HCT116 (cell line): ENCODE measurements at places on chromosomes 7 and 10. TPM values are rescaled to one million over a fixed set of nuclear protein-coding genes. Genes with fewer than 3 reads are reported as not detected.

Gene SH2B2
- total RNA-seq = 11.8 TPM

Gene GPRIN2
- 1.7 TPM for total RNA-seq

Gene FOXP2
- 2.5 TPM for total RNA-seq

Gene PRKG1
- 1.4 TPM for total RNA-seq

Gene GSTO2
- 115 TPM for total RNA-seq

Gene VOPP1
- 30.3 TPM for total RNA-seq

Gene PNLIPRP2
- 1.1 TPM for total RNA-seq

Gene MYO1G
- 0.74 TPM for total RNA-seq

Gene IMPDH1
- 98.2 TPM for total RNA-seq

Gene LLCFC1
- total RNA-seq = not detected

Gene ANKRD61
- total RNA-seq = 0.17 TPM

Gene RNF32
- 3.4 TPM for total RNA-seq

Gene STEAP4
- 0.15 TPM for total RNA-seq

Gene NUPR2
- total RNA-seq = not detected

Gene MMP21
- not detected for total RNA-seq

Gene ZNF503
- 30.4 TPM for total RNA-seq

Gene IMMP2L
- total RNA-seq = 21.1 TPM

Gene VSTM2A
- total RNA-seq = not detected

Gene CFAP58
- total RNA-seq = 0.91 TPM

Gene KAZALD1
- 16.0 TPM for total RNA-seq

Gene GDF2
- total RNA-seq = not detected

Gene STAG3
- total RNA-seq = 1.2 TPM

Gene IFT22
- total RNA-seq = 27.2 TPM

Gene CPN1
- total RNA-seq = 0.12 TPM

Gene OIT3
- not detected for total RNA-seq

Gene GPR22
- not detected for total RNA-seq

Gene CYP26C1
- total RNA-seq = 0.07 TPM

Gene NUTM2E
- 0.15 TPM for total RNA-seq

Gene ACTL6B
- total RNA-seq = not detected

Gene AMZ1
- not detected for total RNA-seq

Gene CPEB3
- 3.0 TPM for total RNA-seq

Gene TMEM196
- not detected for total RNA-seq

Gene ZPBP
- not detected for total RNA-seq

Gene TFR2
- 11.8 TPM for total RNA-seq

Gene TEX47
- total RNA-seq = not detected

Gene NRBF2
- 20.2 TPM for total RNA-seq

Gene GPR26
- total RNA-seq = not detected

Gene COL13A1
- 5.9 TPM for total RNA-seq

Gene GNGT1
- 0.91 TPM for total RNA-seq

Gene VGF
- 43.2 TPM for total RNA-seq

Gene ACTR1A
- total RNA-seq = 94.2 TPM

Gene MINDY4
- 6.1 TPM for total RNA-seq

Gene FAM24B
- 6.8 TPM for total RNA-seq

Gene CLRN3
- 0.39 TPM for total RNA-seq

Gene ALOX5
- 6.1 TPM for total RNA-seq

Gene UNC5B
- total RNA-seq = 22.0 TPM

Gene SFTPA1
- 6.5 TPM for total RNA-seq

Gene TMEM213
- total RNA-seq = not detected

Gene TSPAN33
- 22.2 TPM for total RNA-seq

Gene PON3
- 2.6 TPM for total RNA-seq

Gene ADRB1
- 0.89 TPM for total RNA-seq

Gene TMEM106B
- total RNA-seq = 33.1 TPM

Gene SPDYE16
- total RNA-seq = not detected

Gene OPN1SW
- total RNA-seq = not detected

Gene INSYN2A
- not detected for total RNA-seq
